ENCODE measurements at places on chromosomes 1 and 21.

GRCh38 chr1:112337028-112337531 is 58.9 kb upstream of the CTTNBP2NL start:
- DNase-seq, result no peak

- DNase-seq, result no peak
Observed at GRCh38 chr1:191707288-191707687, 451.0 kb upstream of the RGS18 start.

GRCh38 chr1:96756789-96757188 is 35.2 kb downstream of the PTBP2 start:
- no peak for DNase-seq

DNA sequence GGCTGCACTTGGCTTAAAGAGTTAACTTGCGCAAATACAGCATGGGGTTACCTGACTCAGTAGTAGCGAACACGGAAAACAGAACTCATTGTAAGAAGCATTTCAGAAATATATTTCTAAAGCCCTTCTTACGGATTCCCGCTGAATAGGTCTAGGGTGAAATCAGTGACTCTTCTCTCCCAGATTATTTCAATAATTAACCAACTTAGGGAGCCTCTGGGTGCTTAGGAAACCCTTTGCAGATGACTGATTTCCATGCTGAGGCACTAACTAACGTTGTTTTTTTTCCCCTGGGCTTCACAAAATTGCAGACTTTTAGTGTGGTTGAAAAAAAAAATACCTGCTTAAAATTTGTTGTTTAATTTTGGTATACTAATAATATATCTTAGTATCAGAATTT is 40.3 kb downstream of the BTG3 start:
- DNase-seq, result no peak

DNA sequence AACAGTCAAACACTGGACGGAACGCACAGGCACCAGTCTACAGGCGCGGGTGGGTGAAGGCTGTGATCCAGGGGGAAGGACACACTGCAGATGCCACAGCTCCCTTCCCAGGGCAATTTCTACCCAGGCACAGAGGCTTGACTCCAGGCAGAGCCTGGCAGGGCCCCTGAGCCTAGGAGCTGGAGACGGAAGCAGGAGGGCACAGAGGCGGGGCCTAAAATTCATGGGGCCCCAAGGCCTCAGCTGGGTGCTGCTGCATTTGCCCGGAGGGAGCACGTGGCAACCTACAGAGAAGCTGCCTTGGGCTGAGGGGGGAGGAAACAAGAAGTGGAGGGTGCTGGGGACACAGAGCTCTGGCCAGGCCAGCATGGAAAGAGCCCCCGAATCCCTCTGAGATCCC is 41.2 kb downstream of the UBE2G2 start:
- DNase-seq, result no peak

DNA sequence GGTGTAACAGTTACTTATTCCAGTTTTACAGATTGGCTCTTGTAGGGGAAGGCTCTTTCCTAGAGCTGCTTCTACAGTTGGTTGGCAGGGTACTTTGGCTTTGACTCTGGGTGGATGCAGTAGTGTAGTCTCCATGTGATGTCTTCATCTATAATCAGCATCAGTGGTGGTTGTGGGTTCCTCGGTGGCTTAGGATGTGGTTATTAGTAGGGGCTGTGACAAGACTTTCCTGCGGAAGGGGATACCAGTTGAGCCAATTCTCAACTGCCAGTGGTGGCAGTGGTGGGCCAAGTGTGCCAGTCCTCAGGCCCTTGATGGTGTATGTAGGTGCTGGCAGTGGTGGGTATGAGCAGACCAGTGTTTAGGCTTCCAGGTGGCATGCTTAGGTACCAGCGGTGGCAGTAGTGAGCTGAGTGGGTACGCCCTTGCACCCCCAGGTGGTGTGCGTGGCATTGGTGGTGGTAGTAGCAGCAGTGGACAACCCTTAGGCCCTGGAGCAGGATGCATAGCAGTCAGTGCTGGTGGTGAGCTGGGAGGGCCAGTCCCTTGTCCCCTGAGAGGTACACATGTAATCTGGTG is 27.2 kb upstream of the KLF18 start:
- DNase-seq, result no peak

- no peak for DNase-seq
Observed at GRCh38 chr1:117370071-117370470, 2.8 kb downstream of the MAN1A2 start.

- DNase-seq, result no peak
Observed at GRCh38 chr1:145846201-145846612, 777 bp downstream of the NUDT17 start.

GRCh38 chr1:7786795-7787194 is 2.7 kb downstream of the PER3 start:
- DNase-seq, result no peak

GRCh38 chr1:204733869-204734596 is 48.5 kb upstream of the LRRN2 start:
- no peak for DNase-seq

GRCh38 chr1:202811296-202812175 is 782 bp downstream of the PCAT6 start:
- no peak for DNase-seq

GRCh38 chr1:231557898-231558707 is 29.6 kb downstream of the TSNAX start:
- DNase-seq, result no peak

GRCh38 chr1:88399690-88400089 is 284.4 kb upstream of the PKN2 start:
- no peak for DNase-seq

DNA sequence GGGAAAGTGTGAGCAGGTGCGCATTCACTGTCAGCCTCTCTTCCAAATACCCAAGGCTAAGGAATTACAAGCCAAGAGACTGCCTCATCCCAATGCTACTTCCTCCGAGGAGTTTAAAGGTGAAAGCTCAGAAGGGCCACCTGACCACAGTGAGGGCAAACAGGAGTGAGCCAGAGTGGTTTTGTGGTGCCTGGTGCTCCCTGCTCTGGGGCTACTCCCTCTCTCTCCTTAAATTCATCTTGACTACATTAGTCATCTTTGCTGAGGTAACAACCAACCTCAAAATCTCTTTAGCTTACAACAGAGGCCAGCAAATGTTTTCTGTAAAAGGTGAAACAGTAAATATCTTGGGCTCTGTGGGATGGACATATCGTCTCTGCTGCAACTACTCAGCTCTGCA is 14.2 kb upstream of the ZBTB8A start:
- no peak for DNase-seq

DNA sequence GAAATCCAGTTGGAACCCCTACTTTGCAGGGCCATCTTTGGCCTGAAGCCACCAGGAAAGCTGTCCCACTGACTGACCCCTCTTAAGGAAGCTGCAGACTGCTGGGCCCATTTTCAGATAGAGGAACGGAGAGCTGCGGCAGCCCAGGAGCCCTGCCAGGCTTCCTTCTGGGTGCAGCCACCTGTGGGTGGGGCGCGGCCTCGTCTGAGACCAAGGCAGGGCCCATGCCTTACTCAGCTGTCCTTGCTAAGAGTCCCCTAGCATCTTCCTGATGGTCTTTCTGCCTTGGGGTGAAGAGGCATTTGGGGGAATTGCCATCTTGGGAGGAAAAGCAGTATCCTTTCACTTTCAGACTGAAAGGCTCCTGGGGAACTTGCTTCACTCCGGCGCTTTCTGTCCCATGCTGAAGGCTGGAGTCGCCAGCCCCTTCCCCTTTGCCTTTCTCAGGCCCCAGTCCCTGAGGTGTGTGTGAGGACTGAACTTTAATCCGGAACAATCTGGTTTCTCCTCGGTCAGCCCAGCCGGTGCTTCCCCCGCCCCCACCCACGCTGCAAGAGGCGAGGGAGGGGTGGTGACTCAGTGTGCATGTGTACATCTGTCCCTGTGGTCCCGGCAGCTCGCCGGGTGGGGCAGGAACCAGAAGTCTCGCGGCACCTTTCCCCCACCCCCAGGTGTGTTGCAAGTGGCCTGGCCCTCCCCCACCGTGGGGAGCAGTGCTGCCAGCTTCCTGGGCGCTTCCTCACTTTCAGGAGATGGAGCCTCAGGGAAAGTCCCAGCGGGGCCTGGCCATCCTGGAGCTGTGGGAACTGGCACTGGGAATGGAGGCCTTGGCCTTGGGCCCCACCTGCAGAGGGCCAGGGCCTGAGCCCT is 5.1 kb downstream of the ZC3H12A start:
- peak; percentile 42 for DNase-seq

DNA sequence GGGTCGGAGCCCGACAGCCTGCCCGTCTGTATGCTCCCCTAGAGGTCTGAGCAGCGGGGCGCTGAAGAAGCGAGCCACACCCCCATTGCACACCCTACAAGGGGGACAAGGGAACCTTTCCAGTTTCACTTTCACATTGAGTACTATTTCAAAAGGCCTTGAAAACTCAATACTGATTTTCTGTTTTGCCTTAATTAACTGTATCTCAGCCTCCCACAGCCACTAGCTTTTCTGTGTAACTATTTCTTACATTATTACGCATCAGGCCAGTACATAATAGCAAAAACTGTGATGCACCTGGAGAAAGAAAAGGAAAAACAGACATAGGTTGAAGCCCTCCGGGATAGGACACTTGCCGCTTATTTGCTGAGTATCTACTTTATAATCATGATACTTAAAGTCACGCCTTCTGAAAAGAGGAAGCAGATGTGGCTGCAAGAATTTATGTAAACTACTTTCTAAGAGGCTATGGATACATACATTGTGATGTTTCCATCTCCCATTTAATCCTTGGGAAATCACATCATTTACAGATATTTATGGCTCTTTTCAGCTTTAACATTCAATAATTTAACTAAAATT is 1719.5 kb downstream of the MRPL39 start:
- DNase-seq, result no peak

DNA sequence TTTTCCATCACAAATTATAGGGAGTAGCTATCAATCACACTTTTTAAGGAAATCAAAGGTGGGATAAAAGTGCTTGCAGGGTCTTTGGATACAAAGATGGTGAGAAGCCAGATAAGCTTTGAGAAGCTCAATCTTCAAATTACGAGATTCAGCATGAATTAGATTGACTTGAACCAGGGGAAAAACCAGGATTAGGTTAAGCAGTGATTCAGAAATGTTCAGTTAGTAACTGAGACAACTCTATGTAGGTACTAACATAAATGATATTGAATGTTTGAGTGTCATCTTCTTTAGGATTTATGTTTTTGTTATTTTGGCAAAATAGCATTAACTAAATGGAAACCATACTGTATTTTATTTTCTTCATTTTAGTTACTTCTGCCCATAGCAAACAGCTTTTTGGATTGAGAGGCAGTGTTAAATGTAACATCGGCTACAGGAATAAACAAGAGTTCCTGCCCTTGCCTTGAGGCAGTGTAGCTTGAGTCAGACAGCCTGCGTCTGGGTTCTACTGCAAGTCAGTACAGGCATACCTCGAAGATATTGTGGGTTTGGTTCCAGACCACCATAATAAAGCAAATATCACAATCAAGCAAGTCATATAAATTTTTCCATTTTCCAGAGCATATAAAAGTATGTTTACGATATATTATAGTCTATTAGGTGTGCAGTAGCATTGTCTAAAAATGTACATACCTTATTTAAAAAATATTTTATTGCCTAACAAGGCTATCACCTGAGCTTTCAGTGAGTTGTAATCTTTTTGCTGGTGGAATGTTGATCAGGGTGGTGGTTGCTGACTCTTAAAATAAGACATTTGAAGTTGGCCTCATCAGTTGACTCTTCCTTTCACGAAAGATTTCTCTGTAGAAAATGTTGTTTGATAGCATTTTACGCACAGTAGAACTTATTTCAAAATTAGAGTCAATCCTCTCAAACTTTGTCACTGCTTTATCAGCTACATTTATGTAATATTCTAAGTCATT is 36.9 kb upstream of the BACH1 start:
- DNase-seq, result no peak

- no peak for DNase-seq
Observed at GRCh38 chr1:178057912-178058534, 35.9 kb upstream of the RASAL2 start.

DNA sequence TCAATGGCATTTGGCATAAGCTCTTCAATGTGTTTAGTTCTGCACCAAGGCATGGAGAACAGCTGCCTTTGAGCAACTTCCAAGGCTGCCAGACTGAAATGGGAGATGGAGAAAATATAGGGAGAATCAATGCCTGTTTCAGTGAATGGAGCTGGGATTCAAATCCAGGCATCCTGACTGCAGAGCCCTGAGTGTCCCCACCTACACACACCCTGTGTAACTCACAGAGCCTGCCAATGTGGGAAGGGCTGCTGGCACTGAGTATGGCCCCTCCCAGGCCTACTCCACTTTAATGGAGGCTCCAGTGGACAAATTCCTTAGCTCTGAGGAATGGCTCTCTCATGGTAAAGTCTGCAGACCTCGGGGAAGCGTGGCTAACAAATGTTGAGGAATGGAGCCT is 145.6 kb upstream of the TNR start:
- no peak for DNase-seq

DNA sequence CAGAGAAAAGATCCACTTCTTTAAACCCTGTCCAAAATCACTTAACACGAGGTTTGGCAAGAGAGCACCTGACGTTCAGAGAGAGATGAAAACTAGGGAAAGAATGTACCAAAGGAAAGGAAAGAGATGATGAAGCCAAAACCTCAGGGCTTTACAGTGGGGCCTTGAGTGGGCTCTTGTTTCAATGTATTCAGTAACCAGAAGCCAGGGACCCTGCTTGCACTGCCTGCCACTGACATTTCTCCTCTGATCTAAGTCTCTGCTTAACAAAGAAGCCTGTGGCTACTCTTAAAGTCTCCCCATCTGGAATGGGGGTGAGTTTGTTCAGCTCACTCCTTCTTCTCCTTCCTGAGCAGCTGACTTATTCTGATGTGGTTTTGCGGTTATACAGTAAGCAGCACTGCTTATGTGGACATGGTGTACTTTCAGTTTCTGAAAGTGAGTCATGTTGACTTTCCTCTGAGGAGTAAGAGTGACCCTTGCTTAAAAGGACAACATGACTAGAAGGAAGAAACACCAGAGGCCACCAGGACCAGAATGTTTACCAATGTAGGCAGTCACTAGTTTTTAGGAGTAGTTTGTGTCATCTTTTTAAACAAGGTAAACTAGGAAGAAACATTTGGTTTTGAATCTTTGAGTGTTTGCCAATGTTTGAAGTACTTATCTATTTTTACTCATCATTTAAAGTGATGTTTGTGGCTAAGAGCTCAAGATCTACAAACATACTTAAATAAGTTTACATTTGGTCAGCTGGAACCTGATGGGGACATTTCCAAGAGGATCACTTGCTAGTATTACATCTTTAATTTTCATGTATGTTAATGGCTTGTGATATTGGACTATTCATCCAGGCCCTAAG is 87.4 kb downstream of the FASLG start:
- peak; percentile 89 for DNase-seq

DNA sequence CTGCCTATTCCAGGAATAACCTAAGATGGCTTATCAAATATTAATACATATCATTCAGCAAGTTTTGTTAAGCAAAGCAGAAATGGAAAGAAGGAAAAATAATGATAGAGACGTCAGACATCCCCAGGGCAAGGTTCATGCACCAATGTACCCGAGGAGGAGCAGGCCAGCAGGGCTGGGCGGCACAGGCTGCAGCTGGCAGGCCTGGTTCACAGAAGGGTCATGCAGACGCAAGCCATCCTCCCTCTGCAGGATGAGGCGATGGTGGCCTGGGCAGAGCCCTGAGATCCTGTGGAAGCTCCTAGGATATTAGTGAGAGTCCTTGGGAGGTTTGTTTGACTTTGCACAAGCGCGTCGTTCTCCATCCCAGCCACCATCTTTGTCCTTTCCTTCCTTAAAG is 30.0 kb downstream of the BATF3 start:
- no peak for DNase-seq
